ENCODE measurements at places on chromosomes 4 and X. TPM values are rescaled to one million over a fixed set of nuclear protein-coding genes. Genes with fewer than 3 reads are reported as not detected.

UBE2K gene
- 70.3 TPM for total RNA-seq

PTPN13 gene
- 56.0 TPM for total RNA-seq

DNA sequence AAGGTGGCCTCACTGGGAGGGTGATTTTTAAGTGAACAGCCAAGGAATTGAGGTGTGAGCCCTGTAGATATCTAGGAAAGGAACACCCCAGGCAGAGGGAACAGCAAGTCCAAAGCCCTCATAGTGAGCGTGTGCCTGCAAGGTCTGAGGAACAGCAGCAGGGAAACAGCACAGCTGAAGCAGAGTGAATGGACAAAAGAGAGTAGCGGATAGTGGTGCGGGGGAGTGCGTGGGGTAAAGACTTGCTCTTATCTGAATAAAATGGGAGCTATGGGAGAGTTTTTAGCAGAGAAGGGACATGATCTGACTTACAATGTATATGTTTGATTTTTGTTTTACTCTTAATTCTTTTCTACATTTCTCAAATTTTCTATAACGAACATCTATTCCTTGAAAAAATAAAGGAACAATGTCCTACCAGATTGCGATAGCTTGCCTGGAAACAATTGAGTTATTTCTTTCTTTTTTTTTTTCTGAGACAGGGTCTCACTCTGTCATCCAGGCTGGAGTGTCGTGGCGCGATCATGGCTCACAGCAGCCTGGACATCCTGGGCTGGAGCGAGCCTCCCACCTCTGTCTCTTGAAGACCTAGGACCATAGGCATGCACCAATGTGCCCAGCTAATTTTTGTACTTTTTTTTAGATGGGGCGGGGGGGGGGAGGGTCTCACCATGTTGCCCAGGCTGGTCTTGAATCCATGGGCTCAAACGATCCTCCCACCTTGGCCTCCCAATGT, 19.5 kb upstream of the HADH start:
- no peak overlapping the region for H3K27ac ChIP-seq
- no peak for DNase-seq
- H3K4me3 ChIP-seq = no peak overlapping the region
- H3K36me3 ChIP-seq = no peaks in the 10 kb centered on the region
- H3K27me3 ChIP-seq = peaks cover 1% of the 10 kb centered on the region

GRCh38 chr4:15374656-15375055, 53.2 kb upstream of the C1QTNF7 start:
- peaks cover 21% of the 10 kb centered on the region for H3K4me1 ChIP-seq
- no peak overlapping the region for H3K4me3 ChIP-seq
- no peak overlapping the region for H3K27ac ChIP-seq
- no peak for DNase-seq
- H3K36me3 ChIP-seq = no peaks in the 10 kb centered on the region

DNA sequence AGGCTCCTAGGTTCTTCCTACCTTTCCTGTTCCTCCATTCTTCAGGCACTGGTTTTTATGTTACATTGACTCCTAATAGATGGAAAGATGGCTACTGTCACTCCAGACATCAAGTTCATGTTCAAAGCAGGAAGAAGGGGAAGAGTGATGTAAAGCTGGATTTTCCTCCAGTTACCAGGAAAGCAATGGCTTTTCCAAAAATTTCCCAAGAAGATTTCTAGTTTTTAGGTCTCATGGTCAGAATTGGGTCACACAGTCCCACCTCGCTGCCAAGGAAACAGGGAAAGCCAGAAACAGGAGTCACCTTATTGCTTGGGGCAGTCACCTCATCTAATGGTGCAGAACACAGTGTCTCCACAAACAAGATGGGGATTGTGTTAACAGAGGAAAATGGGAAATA, 21.5 kb downstream of the RXFP1 start:
- H3K36me3 ChIP-seq = no peaks in the 10 kb centered on the region
- no peak for DNase-seq
- no peaks in the 10 kb centered on the region for H3K4me1 ChIP-seq
- H3K27me3 ChIP-seq = no peaks in the 10 kb centered on the region
- H3K4me3 ChIP-seq = no peak overlapping the region
- no peak overlapping the region for H3K27ac ChIP-seq

DNA sequence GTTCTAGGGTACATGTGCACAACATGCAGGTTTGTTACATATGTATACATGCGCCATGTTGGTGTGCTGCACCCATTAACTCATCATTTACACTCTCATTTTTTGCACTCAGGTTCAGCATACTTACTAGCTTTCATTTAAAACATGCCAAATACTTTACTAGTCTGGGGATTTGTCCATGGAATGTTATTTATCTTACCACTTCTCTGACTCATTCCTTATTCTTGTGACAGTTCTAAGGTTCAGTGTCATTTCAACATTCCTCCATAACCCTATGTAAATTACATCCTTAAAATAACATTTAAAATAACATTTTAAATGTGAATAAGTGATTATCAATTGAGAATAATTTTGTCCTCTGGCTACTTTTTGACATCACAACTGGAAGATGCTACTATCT, 19.5 kb upstream of the SYTL5 start:
- no peak for DNase-seq
- peaks cover 25% of the 10 kb centered on the region for H3K4me1 ChIP-seq
- H3K36me3 ChIP-seq = no peaks in the 10 kb centered on the region
- H3K27me3 ChIP-seq = no peaks in the 10 kb centered on the region
